ENCODE measurements at places on chromosomes 12 and 14.

DNA sequence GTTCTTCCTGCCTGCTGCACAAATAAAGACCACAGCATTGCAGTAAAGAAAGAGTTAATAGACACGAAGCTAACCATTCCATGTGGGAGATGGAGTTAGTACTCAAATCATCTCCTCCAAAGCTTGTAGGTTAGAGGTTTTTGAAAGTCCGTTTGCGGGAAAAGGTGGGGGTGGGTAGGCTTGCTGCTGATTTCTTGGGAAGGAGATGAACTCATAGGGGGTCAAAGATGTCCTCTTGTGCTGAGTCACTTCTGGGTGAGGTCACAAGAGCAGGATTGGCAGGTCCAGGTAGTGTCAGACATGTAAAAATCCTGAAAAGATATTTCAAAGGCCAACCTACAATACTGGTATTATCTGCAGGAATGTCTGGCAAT, 66.4 kb downstream of the PTHLH start:
- DNase-seq: no peak

DNA sequence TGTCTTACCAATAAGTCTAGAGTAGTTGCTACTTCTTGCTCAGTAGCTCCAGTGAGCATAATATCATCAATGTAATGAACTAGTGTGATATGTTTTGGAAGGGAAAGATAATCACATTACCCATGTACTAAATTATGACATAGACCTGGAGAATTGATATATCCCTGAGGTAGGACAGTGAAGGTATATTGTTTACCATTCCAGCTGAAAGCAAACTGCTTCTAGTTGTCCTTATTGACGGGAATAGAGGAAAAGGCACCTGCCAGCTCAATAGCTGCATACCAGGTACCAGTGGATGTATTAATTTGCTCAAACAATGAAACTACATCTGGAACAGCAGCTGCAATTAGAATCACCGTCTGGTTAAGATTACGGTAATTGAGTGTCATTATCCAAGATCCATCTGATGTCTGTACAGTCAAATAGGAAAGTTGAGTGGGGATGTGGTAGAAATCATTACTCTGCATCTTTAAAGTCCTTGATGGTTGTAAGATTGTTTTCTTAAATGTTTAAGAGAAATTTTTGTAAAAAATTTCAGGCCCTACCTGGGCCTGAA, 100.0 kb upstream of the ARHGAP5 start:
- no peak for DNase-seq

DNA sequence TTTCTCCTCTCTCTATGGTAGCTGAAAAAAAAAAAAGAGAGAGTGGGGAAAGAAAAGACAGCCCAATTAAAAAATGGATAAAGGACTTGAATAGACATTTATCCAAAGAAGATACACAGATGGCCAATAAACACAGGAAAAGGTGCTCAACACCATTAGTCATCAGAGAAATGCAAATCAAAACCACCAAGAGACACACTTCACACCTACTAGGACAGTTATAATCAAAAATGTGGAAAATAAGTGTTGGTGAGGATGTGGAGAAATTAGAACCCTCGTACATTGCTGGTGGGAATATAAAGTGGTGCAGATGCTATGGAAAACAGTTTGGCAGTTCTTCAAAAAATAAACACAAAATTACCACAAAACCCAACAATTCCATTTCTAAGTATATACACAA, 172.4 kb upstream of the GRIN2B start:
- no peak for DNase-seq

DNA sequence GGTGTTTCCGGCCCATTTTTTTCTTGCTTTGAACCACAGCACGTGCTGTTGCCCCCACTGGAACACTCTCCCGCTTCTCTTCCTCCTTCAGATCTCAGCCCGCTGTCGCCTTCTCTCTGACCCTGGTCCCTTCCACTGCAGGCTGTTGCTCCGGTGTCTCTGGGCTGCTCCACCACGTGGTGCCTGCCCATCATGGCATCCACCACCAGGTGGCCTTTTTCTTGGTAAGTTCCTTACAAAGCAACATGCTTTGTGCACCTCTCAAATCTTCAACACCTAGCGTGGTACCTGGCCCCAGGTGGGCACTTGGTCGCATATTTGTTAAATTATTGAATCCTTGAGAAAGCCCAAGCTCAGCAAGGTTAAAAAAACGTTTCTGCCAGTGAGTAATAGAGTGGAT, 19.1 kb downstream of the TUNAR start:
- DNase-seq: no peak

DNA sequence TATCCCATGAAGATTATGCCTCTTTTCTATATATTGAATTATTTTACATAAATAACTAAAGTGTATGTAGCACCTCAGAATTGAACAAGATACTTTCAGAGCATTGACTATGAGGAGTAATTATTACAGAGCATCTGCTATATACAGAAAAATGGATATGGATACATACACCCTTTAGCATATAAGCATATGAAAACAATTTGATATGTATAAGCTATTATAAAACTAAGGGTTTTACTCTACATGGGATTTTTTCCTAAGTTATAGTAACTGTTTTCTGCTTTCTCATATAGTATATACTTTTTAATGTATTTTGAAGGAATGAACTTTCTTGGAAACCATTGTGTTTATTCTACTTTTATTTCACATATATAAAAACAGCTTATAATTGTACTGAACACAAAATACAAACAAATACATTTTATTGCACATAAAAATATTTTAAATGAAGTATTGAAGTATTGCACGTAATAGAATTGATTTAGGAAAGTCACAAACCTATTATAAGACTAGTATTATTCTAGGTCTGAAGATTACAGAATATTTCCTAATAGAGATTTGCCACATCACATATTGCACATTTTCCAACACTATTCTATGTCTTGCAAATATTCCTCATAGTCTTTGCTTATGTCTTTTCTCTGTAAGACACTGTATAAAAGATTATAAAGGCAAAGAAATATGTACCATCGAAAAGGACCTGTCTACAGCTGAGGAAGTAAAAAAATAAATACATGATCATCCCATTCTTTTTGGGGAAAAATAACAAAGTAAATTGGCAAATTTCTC, 8.4 kb downstream of the CD69 start:
- no peak for DNase-seq

DNA sequence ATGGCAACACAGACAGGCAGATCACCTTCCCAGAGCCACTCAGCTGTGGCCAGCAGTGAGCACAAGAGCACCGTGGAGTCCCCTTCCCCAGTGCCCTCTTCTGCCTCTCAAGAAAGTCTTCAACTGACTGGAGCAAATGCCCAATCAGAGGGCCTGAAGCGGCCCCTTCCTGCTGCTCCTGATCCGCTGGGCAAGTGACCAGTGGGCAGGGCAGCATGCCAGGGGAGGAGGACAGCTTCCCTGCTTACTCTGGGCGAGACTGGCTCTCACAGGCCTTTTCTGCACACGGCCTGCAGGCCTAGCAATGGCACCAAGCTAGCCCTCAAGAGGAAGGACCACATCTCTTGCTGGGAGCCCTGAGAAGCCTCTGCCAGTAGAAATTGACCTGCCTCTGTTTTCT, 890 bp downstream of the KRT71 start:
- no peak for DNase-seq

Data from upper lobe of left lung (tissue), 6 donors.